ENCODE measurements at places on chromosomes 6 and 20.

GRCh38 chr6:97958134-97958533, 675.1 kb upstream of the MMS22L start:
- DNase-seq = no peak

DNA sequence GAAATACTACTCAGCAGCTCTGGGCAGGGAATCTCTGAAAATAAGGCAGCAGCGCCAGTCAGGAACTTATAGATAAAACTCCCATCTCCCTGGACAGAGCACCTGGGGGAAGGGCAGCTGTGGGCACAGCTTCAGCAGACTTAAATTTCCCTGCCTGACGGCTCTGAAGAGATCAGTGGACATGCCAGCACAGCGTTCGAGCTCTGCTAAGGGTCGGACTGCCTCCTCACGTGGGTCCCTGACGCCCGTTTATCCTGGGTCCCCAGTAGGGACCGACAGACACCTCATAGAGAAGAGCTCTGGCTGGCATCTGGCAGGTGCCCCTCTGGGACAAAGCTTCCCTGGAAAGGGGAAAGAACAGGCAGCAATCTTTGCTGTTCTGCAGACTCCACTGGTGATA, 59.0 kb downstream of the COL21A1 start:
- no peak for DNase-seq

DNA sequence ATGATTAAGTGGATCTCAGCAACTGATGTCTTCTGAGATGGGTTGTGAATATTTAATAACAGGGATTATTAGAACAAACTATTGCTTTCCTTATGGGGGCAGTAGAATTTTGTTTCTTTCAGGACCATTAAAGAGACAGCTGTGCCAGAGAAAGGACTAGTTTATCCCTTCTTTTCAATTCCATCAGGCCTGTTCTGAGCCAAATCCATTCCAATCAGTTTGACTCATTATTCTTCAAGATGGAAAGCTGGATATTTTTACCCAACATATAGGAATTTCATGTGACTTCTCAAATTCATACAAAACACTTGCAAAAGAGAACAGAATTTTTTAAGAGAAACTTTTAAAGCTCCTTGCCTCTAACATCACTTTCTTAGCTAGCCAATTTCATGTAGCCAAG, 722.0 kb upstream of the FLRT3 start:
- no peak for DNase-seq

- no peak for DNase-seq
Measured at GRCh38 chr6:46305833-46306232, 135.1 kb upstream of the ENPP5 start.

DNA sequence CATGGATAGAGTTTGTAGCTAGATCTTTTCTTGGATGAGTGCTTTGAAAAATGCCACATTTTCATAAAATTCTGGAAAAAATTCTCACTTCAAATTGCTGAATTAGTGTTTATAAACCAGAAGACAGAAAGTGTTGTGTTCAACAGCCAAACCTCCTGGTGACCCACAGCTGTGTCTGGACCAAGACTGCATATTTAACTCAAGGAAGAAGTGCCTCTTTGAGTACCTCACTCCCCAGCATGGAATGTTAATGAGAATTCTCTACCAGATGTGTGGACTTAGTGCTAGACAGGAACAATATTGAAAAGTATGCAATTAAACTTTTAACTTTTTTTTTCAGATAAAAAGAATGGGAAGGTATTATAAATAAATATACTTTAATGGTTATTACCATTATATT, 609.3 kb downstream of the COL12A1 start:
- no peak for DNase-seq

GRCh38 chr20:37042986-37043972, 52.5 kb downstream of the RBL1 start:
- DNase-seq = peak; percentile 74

- DNase-seq = no peak
Measured at GRCh38 chr6:30238178-30238795, 25.1 kb upstream of the TRIM26 start.

- DNase-seq = no peak
Measured at GRCh38 chr6:33737267-33738026, 9.3 kb downstream of the IP6K3 start.

GRCh38 chr20:11891077-11891775, 26.5 kb upstream of the BTBD3 start:
- peak; percentile 2 for DNase-seq

- DNase-seq = no peak
Measured at GRCh38 chr6:73104921-73105320, 120.4 kb downstream of the KHDC1L start.

GRCh38 chr20:733861-734260, 34.4 kb downstream of the SLC52A3 start:
- DNase-seq = no peak

GRCh38 chr20:3045042-3045815, 623 bp upstream of the MRPS26 start:
- no peak for DNase-seq

GRCh38 chr6:53103993-53104675, 38.9 kb downstream of the FBXO9 start:
- no peak for DNase-seq

DNA sequence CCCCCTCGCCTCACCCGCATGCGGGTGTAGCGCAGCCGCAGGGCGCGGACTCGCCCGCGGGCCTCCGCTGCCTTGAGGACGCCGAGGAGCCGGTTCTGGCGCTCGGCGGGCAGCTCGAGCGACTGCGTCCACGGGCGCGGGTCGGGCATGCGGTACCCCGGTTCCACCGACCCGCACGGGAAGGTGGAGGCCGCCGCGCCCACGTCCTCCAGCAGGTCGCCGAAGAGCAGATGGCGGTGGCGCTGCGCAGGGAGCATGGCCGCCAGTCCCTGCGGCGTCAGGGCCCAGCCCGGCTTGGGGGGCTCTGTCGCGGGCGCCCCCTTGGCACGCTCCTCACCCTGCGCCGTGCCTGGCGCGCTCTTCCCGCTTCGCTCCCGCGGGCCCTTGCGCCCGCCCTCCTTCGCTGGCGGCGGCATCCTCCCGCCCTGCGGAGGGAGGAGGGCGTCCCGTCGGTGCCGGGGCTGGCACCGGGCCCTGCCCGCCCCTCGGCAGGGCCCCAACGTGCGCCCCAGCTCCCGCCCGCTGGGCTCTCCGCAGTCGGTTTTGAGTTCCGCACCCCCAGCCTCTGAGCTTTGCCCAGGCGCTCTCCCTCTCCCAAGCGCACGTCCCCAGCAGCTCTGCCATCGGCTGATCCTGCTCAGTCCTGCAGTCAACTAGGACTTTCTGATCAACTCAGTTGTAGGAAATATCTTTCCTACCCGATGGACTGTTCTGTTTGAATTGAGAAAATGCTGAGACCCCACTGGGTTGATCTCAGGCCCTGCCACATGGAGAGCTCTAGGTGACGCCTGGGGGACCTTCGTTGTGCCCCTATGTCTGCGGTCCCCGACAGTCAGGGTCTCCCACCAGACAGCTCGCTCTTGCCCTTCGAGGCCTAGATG, at the start of gene LKAAEAR1:
Gene LKAAEAR1, minus strand, starts transcription at position 595 of the 881 bp plus-strand sequence. Its CDS starts 179 bp downstream, at position 416.
- DNase-seq = no peak

DNA sequence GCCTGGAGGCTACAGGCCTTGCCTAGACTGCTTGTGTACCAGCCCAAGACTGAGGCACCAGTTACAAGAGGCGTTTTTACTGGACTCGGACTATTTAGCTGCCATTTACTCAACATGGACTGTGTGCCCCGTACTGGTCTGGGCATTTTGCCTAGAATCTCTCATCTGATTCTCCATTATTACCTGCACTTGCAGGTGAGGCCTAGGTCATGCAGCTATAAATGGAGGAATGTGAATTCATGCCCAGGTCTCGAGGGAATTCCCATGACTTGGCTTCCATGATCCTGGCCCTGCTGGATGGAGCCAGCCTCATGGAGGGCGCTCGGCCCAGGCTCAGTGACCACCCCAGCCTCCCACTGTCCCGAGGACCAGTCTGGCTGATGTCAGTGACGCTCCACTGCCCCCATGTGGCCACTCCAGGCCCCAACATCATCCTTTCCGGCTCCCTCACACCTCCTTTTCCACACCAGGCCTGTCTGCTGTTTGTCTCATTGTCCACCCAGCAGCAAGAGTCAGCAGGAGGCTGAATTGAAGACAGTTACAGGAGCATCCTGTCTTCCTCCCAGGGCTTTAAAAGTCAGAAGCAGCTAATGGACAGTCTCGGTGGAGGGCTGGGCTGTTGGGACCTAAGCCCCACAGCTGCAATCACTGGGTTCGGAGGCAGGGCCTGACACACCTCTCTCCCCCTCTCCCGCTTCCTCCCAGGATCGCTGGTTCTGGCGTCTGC, 8.7 kb downstream of the MMP24OS start:
- no peak for DNase-seq

DNA sequence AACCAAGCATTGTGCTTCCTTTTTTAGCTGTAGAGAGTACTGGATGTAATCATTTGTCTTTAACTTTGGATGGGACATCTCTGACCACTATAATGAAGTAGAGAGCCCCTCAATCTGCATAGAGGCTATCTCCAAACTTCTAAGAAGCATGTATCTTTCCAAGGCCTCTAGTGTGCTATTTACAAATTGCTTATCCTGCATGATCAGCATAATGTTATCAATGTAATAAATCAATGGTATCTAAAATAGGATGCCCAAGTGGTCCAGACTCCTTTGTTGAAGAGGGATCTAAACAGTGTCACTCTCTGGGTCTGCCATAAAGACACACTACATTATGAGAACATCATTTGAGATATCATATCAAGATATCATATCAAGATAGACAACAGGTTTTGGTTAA, 6.7 kb downstream of the TAAR9 start:
- DNase-seq = no peak

- DNase-seq = no peak
Measured at GRCh38 chr20:23612396-23612795, 6.7 kb upstream of the CST9 start.

DNA sequence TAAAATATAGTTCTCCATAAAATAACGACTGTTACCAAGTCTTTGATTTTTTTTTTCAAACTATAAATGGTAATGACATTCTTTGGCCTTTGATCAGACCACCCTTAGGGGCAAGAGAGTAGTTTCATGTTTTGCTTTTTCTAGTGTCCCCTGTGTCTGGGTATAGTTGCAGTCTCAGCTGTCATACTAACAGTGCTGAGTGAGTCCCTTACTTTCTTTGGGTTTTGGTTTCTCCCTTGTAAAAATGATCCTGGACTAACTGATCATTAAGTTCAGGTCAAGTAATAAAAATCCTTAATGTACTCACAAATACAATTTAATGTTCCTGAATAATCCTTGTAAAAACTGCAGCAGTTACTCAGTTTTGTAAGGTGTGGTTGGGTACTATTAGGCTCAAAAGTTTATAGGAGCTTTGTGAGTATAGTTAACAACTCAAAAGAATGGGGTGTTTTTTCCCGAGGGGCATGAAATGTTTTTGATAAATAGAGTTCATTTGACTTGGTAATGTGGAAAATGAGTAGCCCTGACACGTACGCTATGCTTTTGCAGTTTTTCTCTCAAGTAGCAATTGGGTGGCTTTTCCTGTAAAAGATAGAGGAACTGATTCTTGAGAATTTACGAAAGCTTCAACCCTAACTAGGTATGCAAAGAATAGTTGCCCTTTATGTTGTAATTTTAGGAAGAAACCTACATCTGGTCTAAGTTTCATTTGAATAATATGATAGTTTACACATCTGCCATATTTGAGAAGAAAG, 6.2 kb downstream of the PTPN1 start:
- peak; percentile 69 for DNase-seq

GRCh38 chr20:20778676-20779075, 66.2 kb upstream of the RALGAPA2 start:
- DNase-seq = no peak

- no peak for DNase-seq
Measured at GRCh38 chr20:49631061-49631716, 63.3 kb upstream of the PTGIS start.

- DNase-seq = no peak
Measured at GRCh38 chr6:39947611-39948068, 13.4 kb upstream of the MOCS1 start.

GRCh38 chr6:70811788-70812187, 144.1 kb downstream of the SMAP1 start:
- no peak for DNase-seq

DNA sequence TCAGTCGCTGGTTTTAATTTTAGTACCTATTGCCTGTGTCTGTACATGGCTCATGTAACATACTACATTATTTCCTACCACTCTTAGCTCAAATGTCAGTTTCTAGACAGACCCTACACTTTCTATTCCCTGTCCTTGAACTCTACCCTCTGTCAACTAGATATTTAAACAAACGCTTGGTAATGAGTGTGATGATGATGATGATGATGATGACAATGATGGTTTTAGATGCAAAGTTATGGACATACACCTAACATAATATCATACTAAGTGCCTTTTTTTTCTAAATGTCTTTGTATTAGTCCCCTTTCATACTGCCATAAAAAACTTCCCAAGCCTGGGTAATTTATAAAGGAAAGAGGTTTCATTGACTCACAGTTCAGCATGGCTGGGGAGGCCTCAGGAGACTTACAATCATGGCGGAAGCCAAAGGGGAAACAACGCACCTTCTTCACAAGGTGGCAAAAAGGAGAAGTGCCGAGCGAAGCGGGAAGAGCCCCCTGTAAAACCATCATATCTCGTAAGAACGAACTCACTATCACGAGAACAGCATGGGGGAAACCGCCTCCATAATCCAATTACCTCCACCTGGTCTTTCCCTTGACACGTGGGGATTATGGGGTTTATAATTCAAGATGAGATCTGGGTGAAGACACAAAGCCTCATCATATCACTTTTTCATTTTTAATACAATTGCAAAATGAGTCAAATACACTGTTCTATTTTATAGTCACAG, 87.1 kb downstream of the IBTK start:
- DNase-seq = no peak

- DNase-seq = no peak
Measured at GRCh38 chr20:35833241-35833640, 61.4 kb downstream of the PHF20 start.

DNA sequence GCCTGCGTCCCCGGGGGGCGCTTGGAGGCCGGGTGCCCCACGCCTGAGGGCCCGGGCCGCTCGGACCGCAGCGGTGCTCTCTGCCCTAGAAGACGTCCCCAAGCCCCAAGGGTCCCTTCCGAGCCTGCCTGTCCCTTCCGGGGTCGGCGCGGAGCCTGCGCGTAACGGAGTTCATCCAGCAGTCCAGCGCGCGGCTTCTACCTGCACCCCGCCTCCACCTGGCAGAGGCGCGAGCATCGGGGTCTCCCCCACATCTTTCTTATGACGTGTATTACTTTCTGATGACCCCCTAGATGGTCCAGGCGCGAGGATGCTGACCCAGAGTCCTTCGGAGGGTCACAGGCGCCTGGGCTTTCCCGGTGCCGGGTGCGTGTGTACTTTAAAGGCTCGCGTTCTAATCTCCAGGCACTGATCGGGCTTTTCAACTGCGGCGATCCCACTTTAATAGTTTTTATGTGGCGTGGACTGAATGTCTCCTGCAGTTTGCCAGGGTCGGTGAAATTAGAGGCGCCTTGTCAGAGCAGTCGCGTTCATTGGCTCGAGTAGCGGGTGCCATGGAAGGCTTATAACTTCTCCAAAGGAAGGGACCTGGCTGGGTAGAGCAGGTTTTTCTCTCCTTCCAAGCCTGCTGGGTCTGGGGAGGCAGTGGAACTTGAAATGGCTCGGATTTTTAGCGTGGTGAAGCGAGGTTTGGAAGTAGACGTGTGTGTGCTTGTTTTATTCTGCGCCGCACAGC, 912 bp downstream of the EYA4 start:
- DNase-seq = no peak

GRCh38 chr6:11810039-11810541, 31.5 kb upstream of the ADTRP start:
- no peak for DNase-seq

- no peak for DNase-seq
Measured at GRCh38 chr20:57265336-57265996, 975 bp downstream of the BMP7 start.

- DNase-seq = no peak
Measured at GRCh38 chr6:42774201-42774600, 7.7 kb upstream of the BICRAL start.

GRCh38 chr6:148716811-148717210, 30.0 kb upstream of the UST start:
- no peak for DNase-seq

- DNase-seq = peak; percentile 57
Measured at GRCh38 chr6:116370760-116371119, at the start of gene DSE. Gene DSE, plus strand, starts transcription at chr6:116370947. Its CDS starts 28,304 bp downstream, at chr6:116399251.
